Bone marrow (tissue), 2 donors: ENCODE measurements at places on chromosomes 6 and 20.
A peak's percentile ranks its signal among the peaks of the same experiment; 100 is the strongest.

DNA sequence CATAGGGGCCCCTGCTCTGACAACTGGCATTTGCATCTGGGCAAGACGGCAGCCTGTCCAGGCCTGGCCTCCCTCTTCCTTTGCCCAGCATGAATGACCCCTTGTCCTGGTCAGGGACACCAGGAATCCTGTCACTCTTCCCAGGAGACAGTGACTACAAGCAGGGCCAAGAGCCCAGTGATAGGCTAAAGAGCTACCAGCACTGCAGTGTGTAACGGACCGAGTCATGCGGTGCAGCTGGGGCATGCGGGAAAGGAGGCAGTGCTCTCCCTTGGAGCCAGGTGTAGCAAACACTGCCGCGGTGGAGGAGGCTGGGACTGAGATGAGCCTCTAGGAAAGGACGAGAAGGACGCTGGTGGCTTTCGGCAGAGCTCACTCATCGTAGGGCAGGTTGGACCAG is 38.7 kb upstream of the DSP start:
- no peak for DNase-seq

- DNase-seq: peak; percentile 55
Measured at GRCh38 chr6:111011360-111012142, 29.7 kb downstream of the RPF2 start.

DNA sequence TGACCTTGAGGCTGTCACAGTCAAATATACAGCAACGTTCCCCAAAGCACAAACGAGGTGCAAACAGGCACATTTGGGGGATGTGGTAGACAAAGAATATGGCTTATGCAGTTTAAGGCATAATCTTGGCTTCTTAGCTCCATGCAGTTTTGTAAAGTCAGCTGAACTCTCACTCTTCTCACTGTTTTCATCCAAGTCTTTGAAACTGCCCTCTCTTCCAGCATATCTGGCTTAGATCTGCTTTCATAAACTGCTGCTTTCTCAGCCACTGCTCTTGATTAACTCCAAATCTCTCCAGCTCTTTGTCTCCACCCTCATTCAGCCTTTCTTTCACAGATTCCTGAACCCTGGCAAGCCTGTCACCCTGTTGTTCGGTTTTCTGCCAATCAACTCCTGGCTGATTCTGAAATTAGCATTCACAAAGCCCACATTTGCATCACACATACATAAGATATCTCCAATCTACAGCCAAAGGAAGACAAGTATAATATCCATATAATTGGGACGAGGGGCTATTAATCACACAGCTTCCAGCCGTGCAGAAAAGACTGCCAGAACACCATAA is 301.1 kb upstream of the RNF217 start:
- no peak for DNase-seq

DNA sequence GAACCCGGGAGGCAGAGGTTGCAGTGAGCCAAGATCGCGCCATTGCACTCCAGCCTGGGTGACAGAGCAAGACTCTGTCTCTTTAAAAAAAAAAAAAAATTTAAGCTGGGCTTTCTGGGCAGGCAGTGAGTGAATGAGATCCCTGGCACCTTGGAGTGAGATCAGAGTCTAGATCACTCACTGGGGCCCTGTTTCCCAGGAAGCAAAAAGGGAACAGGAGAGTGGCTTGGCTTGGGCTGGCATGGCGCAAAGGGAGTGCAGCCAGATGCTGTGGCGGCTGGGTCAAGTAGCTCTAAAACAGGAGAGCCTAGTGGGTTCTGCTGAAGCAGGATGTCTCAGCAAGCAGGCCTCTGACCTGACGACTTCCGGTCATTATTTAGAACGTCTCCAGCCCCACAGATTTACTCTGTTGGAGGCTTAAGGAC is 10.4 kb downstream of the PLCG1 start:
- no peak for DNase-seq

DNA sequence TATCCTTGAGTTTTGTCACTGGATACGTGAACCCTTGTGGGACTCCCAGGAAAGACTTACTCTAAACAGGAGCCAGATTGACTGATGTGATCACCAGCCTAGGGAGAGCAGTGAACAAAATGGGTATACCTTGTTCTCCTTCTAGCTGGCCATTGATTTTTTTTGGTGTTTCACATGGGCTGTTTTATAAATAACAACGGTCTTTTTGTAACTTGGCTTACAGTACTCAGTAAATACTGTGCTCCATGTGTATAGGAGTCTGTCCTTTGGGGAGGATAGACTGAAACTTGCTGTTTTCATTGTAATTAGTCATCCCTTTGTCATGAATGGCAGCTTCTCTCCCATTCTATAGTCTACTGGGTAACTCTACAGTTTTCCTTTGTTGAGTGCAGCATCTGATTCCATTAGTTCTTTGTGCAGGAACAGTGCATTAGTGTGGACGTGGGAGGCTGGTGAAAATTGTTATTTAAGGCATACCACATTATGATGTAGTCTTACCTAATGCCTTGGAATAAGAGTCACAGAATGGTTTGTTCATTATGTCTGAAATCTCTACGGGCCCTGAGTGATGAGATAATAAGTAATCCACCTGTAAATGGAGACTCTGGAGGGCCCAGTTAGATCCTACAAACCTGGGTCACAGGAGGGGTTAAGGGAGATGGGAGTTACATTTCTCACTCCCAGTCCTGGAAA is 89.5 kb downstream of the TIAM2 start:
- DNase-seq: no peak

DNA sequence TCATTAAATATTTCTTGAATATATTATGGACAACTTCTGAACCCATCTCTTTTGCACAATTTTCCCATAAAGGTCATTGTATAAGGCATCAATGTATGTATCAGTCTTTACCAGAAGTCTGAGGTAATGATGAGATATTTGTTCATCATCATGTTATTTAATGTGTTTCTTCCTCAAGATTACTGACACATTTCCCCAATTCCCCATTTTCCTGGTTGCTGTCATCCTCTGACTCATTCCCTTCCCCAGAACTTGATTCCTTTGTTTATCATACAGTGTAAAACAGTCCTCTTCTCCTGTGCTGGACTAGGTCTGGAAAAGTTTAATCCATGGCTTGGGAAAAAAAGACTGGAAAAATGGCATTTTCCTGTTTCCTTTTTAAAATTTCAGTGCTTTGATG is 107.9 kb upstream of the FLRT3 start:
- DNase-seq: no peak

DNA sequence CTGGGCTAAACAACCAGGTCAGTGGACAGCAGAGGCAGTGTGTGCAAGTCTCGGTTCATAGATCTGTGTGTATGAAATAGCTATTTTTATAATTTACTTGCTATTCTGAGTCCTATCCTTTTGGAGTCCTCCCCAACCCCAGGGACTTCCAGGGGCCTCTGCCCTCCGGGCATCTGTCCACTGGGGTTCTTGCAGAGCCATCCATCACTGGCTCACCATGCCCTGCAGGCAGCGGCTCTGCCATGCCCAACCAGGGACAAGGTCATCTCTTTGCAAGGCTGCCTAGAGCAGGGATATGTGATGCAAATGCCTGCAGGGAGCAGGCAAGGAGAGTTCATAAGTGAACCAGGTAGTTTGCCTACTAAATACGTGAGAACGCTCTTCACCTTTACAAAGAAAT is 10.5 kb upstream of the BEND3 start:
- DNase-seq: no peak

GRCh38 chr20:58112017-58112781 is 116.3 kb downstream of the ANKRD60 start:
- DNase-seq: no peak

DNA sequence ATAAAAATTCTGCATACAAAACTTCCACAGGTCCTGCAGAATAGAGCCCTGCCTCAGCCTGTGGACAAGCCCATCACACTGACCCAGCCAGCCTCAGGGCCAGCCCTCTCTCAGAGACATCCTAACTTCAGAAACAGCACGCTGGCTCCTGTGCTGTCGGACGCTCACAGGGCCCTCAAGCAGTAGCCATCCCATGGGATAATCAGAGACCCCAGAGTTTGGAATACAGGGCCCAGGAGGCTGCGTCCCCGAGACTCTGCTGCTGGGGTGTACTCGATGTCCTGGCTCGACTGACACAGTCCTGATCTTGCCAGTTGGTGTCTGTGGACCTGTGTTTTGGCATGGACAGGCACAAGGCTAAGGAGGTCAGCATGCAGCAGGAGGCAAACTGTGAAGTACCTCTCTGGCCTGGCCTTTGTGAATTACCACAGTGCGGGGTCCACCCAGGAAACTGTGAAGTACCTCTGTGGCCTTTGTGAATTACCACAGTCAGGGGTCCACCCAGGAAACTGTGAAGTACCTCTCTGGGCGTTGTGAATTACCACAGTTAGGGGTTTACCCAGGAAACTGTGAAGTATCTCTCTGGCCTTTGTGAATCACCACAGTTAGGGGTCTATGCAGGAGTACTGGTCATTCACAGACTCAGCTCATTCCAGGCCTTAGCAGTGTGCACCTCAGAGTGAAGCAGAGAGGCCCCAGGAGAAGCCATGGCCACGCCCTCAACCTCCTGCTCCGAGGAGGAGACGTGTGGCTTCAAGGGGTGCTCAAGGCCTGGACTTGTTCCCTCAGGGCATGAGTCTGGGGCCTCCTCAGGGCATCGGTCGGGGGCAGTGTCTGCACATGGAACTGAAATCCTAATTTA is 212.4 kb downstream of the SYNDIG1 start:
- no peak for DNase-seq

DNA sequence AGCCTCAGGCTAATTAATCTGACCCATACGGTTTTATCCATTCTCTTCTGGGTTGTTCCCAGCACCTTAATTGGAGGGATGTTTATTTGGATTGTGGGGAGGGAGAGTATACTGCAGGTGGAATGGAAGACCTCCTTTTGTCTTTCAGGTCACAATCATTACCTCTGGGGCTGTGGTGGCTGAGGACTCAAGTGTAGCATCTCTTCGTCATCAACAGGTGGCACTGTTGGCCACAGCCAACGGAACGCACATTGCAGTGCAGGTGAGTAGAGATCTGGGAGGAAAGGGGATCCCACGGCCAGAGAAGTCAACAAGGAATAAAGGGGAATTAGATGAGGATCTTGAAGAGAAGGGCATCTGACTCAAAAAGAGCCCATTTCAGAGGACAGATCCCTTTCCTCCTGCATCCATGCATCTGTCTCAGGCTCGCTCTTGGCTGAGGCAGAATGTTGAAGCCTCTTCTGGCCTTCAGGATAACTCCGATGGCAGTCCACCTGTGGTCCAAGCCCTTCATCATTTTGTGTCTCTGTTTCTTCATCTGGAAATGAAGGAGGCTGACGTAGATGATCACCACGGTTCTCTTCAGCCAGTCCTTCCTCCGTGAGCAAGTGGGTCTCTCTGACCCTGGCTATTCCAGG is 3.2 kb upstream of the DEF6 start:
- no peak for DNase-seq

- DNase-seq: no peak
Measured at GRCh38 chr6:124546601-124547000, 415.6 kb upstream of the RNF217 start.

DNA sequence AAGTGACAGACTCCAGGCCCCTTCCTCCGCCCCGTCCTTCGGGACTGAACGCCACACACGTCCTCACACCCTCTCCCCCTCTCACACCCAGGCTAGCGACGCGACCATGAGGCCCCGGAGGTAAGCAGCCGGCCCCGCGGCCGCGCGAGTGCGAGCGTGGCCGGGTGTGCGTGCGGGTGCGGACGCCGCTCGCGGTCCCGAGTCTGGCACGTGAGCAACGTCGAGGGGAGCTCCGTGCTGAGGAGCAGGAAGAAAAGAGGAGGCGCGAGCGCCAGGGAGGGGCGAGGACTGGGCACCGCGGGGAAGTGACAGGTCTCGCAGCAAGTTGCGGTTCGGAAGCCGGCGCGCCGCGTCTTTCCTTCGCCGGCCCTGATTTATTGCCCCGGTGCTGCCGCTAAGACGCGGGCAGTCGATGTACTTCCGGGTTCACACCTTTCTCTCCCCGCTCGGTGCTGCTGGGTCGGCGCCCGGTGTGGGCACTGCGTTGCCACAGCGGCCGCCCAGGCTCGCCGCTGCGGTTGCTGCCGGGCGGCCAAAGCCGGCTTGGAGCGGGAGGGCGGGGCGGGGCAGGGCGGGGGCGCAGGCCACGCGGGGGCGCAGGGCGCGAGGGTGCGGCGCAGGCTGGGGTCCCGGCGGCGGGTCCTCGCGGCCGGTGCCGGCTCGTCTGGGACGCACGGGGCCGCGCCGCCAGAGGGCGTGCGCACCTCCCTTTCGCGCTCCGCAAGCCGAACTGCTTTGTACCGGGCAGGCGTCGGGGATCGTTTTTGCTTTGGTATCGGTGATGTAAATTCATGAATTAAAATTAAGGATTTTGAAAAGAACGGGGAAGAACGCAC is 15.8 kb upstream of the LIN28B start:
- no peak for DNase-seq

GRCh38 chr6:87012035-87012434 is 74.7 kb downstream of the HTR1E start:
- DNase-seq: no peak

DNA sequence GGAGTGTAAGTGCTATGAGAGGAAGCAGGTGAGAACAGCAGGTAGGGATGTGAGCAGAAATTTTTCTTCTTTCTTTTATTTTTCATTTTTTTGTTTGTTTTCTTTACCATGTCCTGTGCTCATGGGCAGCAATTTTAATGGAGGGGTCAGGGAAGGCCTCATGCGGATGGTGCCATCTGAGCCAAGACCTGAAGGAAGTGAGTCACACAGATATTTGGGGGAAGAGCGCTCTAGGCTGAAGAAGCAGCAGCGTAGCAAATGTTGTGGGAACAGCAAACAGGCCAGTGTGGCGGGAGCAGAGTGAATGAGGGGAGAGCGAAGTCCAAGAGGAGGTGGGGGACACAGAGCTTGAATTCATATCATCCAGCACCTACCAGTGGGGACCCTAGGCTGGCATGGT is 12.7 kb downstream of the SPDEF start:
- no peak for DNase-seq

DNA sequence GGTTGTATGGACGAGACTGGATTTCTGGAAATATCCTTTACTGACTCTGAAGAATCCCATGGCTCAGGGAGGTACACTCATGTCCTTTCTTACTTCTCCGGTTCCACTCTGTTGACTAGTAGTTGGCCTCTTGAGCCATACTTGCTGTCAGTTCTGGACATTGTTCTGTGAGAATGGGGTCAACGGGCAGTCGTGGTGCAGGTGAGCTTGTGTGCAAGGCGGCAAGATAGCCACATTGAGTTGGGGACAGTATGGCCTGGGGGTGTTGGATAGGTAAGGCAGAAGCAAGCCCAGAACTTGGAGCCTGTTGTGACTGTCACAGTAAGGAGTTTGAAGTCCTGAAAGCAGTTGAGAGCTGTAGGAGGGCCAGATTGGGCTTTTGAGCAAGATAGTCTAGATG is 13.5 kb upstream of the SLC22A1 start:
- no peak for DNase-seq

- no peak for DNase-seq
Measured at GRCh38 chr20:24690408-24690807, 221.0 kb downstream of the SYNDIG1 start.

DNA sequence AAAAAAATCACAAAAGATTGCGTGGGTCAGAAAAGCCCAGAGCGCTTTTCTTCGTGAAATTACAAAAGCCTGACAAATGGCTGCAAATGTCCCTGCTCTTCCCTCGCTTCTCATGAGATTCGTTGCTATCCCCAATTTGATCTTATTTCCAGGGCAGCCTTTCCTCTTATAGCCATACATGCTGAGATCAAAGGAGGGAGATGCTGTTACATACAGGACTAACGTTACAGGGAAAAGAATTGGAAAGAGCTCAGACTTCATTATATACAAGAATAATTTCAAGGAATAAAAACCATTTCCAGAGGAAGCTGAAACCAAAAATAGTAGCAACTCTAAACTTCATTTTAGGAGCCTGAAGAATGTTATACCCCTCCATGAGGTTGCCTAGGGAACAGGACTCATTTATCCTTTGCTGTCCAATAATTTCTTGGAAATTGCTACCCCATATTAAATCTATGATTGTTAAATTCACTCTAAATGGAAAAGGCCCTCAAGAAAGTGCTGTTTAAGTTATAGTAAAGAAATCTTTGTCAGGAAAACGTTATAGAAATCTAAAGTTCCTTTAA is 81.0 kb downstream of the METTL24 start:
- DNase-seq: no peak
